ENCODE measurements at places on chromosomes 6 and 20. TPM values are rescaled to one million over a fixed set of nuclear protein-coding genes. Genes with fewer than 3 reads are reported as not detected.

KIAA1755 gene
- 8.4 TPM for polyA plus RNA-seq

PGC gene
- 0.16 TPM for polyA plus RNA-seq

BMP5 gene
- 26.8 TPM for polyA plus RNA-seq

OSTM1 gene
- 20.4 TPM for polyA plus RNA-seq

OOEP gene
- polyA plus RNA-seq: 0.43 TPM

PSMF1 gene
- 121 TPM for polyA plus RNA-seq

LIME1 gene
- polyA plus RNA-seq: 7.5 TPM

DNA sequence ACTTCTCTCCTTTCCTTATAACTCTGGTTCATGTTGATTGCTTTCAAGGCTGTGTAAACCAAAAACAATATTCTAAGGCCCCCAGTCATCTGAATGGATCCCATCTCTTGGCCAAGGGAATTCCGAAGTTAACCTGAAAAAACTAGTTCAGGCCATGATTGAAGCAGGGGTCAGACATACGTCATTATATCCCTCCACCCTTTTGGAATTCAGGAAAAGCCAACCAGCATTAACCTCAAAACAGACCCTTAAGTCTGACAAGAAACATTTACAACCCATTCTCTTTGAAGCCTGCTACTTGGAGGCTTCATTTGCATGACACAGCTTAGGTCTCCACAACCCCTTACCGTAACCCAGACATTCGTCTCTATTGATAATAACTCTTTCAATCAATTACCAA, 39.7 kb downstream of the SLC26A8 start:
- DNase-seq: no peak

DNA sequence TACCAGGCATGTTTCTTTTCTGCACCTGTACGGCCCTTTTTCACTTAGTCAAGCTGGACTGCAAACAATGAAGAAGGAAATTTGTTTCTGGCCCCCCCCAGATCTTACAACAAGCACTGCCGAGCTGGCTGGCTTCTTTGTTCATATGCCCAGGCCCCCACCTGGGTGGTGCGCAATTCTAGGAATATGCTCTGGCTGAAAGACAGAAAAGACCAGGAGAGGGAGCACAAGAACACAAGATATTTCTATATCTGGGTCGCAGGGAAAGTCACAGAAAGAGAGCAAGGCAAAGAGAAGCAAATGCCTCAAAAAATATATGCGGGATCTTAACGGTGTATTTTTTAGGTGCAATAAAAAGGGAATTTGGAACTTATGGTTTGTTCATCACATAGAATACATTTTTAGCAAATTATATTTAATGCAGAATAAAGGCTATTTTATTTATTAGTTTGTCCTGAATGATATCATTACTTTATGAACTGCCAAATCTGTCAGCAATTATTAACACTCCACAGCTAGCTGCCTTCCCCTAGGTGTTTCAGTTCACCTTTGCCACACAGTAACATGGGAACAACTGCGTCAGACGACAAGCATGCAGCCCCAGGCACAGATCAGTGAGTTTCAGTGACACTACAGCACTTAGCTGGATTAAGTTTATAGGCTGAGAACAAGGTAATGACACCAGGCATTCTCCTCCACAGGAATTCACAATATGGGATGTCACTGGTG, 76.5 kb downstream of the GJA10 start:
- peak; percentile 9 for DNase-seq

DNA sequence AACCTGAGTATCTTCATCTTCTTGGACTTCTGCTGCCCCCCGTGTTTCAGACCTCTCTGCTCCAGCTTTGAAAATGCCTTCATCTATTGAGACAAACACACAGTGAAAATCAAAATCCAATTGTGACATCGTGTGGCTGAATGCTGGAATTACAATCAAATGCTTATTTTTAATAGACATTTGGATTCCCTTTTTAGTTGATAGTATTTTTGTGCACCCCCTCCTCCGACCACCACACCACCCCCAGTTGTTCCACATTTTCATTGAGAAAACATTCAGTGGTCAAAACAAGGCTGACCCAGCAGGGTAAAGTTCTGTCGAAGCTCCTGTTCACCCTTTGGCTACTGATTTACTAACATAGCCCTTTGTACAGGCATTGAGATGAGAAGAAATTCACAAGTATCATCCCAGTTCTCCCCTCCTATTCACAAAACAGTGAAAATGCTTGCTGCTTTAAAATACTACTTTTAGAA, 79.0 kb downstream of the NRSN1 start:
- DNase-seq: peak; percentile 36

GRCh38 chr20:36471885-36472636, 69.3 kb upstream of the MYL9 start:
- DNase-seq: no peak

GRCh38 chr6:155455766-155456165, at the start of gene NOX3:
Gene NOX3 (minus strand): TSS chr6:155455839. CDS start chr6:155455800, 39 bp downstream.
- DNase-seq: no peak

GRCh38 chr6:75556240-75556639, 45.4 kb upstream of the SENP6 start:
- DNase-seq: peak; percentile 64

GRCh38 chr20:38447251-38447661, 12.1 kb upstream of the SNHG17 start:
- peak; percentile 43 for DNase-seq

DNA sequence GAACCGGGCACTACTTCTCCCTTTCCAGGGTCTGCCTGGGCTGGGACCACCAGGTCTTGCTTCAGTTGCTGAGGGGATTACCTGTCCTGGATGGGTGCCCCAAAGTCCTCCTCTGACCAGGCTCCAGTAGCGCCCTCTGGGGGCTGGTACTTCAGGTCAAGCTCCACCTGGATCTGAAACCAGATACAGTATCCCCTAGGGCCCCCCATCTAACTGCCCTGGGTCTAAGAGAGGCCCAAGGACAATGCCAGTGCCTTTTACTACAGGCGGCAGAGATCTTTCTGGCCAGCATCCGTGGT, 11.2 kb upstream of the SPAG4 start:
- peak; percentile 44 for DNase-seq

GRCh38 chr6:81812401-81812800, 59.9 kb upstream of the TENT5A start:
- DNase-seq: no peak

- DNase-seq: no peak
Measured at GRCh38 chr6:131651782-131652181, 14.7 kb downstream of the ENPP3 start.

DNA sequence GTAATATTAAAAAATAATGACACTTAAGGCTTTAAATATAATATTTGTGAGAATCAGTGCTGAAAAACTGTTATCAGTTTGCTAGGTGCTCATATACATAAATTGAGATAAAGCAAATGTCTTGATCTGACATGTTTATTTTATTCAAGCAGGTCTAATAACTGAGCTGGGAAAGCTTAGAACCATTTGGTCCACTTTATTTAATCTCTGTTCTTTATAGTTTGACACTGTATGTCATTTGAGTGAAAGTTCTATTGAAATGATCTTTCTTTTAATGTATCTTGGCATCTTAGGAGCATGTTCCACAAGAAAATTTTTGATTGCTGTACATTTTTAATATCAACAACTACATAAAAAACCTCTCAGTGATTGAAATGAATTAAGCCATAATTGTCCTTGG, 772.0 kb upstream of the NRSN1 start:
- no peak for DNase-seq
